ENCODE measurements at places on chromosomes 16 and 17. TPM values are rescaled to one million over a fixed set of nuclear protein-coding genes. Genes with fewer than 3 reads are reported as not detected.

DNA sequence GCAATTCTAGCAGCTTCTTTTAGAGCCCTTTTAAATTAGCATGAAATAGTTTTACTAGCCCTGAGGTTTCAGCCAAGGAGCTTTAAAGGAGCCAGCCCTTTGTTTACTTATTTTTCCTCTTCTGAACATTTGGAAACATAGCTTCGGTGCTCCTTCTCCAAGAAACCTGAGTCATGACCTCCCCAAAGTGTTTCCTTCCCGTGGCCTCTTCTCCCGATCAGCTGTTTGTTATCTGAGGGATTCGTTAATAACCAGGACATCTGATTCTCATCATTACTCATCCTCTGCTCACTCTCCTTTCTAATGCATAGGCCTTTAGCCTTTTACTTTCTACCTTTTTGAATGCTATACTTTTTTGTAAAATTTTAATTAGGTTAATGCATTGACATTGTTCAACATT, 204.5 kb downstream of the WWOX start:
- no peak overlapping the region for H3K4me3 ChIP-seq

- H3K36me3 ChIP-seq = peaks cover 3% of the 10 kb centered on the region
- peak within 1 kb of the TSS; percentile 89 for H3K4me3 ChIP-seq
- H3K27me3 ChIP-seq = peaks cover 6% of the 10 kb centered on the region
- H3K4me1 ChIP-seq = peaks cover 26% of the 10 kb centered on the region
Measured at GRCh38 chr16:85750827-85751697, at the start of gene C16orf74. Gene C16orf74, minus strand, starts transcription at chr16:85751096. Its CDS starts 15,879 bp downstream, at chr16:85735217.

DNA sequence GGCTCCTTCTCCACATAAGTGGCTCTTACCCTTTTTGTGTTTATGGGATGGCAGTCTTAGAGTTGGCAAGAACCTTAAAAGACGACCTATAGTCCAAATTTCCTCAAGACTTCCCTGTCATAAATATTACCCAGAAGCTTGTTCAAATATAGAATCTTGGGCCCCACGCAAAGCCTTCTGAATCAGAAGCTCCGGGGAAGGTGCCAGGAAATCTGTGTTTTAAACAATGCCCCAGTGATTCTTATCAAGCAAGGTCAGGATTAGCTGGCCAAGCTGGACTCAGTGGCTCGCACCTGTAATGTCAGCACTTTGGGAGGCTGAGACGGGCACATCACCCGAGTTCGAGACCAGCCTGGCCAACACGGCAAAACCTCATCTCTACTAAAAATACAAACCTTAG, 85.7 kb downstream of the TIMM22 start:
- peaks cover 11% of the 10 kb centered on the region for H3K36me3 ChIP-seq
- H3K4me1 ChIP-seq = peaks cover 12% of the 10 kb centered on the region
- H3K4me3 ChIP-seq = no peak overlapping the region

DNA sequence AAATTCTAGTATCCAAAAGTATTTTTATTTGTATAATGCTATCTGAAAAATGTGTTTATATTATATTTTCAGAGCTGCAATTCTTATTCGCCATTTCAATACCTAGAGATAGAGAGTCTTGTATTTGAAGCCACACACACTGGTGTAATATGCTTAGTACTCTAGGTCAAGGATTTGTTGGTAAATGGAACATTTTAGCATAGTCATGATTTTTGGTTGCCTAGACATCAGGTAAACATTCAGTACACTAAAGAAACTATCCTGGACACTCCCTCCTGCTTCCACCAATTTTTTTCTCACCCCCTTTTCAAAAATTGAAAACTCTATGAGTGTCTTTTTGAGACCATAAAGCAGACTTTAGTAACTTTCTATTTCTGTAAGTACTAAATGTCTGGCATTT, 20.8 kb downstream of the ABHD15 start:
- H3K36me3 ChIP-seq = peaks cover 10% of the 10 kb centered on the region
- H3K4me3 ChIP-seq = no peak overlapping the region
- H3K4me1 ChIP-seq = peaks cover 4% of the 10 kb centered on the region

GRCh38 chr17:80101946-80102663, 724 bp downstream of the GAA start:
- peaks cover 17% of the 10 kb centered on the region for H3K27me3 ChIP-seq
- no peak for DNase-seq
- peaks cover 9% of the 10 kb centered on the region for H3K4me1 ChIP-seq
- peaks cover 8% of the 10 kb centered on the region for H3K36me3 ChIP-seq
- H3K4me3 ChIP-seq = peak overlapping the region; percentile 95

- H3K27me3 ChIP-seq = peaks cover 2% of the 10 kb centered on the region
- DNase-seq = no peak
- no peaks in the 10 kb centered on the region for H3K4me1 ChIP-seq
- H3K27ac ChIP-seq = no peak overlapping the region
Measured at GRCh38 chr16:78024159-78024558, 1.8 kb downstream of the CLEC3A start.

DNA sequence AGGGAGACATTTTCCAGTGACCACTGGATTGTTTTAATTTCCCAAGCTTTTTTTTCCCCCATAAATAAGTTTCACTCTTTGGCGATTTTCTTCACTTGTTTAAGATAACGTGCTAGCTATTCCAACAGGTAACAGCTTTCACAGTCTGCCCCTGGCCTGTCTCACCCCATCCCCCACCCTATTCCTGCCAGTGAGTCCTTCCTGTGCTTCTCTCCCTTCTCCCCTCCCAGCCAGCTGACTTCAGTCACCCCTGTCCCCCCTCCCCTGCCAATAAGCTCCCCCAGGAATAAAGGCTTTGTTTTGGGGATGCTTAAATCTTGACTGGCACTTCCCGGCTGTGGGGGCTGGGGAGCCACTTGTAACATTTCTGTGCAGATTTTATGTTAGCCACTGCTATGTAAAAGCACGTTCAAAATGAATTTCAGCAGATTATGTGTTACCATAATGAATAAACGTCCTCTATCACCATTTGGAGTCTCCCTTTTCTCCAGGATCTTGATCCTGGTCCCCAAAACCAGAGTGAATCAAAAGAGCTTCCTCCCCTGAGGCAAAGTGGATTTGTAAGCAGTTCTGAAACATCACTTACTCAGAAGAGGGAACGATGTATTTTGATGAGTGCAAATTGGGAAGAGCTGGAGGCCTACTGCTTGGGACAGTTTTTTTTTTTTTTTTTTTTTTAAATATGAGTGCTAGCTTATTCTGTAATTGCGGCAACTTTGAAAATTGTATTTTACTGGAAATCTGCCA, 58.2 kb downstream of the IGF2BP1 start:
- H3K36me3 ChIP-seq = peaks cover 14% of the 10 kb centered on the region
- peaks cover 22% of the 10 kb centered on the region for H3K4me1 ChIP-seq
- DNase-seq = no peak
- peaks cover 9% of the 10 kb centered on the region for H3K27me3 ChIP-seq
- H3K4me3 ChIP-seq = no peak overlapping the region
- H3K27ac ChIP-seq = no peak overlapping the region

DNA sequence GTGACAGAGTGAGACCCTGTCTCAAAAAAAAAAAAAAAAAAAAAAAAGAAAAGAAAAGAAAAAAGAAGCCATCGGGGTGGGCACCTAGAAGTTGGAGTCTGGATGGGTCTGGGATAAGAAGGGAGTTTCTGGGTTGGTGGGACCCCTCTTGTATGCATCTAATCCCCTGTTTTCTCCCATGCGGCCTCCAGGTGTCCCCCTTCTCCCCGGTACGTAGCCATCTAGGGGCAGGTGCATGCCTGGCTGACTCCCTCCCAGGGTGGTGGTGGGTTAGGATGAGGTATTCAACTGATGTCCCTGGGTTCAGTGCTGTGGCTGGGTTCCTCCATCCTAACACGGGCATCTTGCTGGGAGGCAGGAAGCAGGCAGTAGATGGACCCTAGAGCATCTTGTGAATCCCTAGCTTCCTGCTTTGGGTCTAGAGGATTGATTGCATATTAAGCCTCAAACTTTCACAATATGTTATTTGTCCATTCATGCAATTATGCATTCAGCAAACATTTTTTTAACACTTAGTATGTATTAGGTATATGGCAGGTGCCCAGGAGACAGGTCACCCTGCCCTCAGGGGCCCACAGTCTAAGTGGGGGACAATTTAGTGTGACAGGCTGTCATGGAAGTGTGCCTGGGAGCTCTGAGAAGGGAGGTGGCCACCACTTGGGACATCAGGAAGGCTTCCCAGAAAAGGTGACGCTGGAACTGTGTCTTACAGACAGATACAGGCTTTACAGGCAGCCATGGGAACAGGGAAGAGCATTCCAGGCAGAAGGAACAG, 13.1 kb downstream of the FMNL1 start:
- peaks cover 12% of the 10 kb centered on the region for H3K27me3 ChIP-seq
- H3K36me3 ChIP-seq = peaks cover 6% of the 10 kb centered on the region
- no peak for DNase-seq
- peaks cover 19% of the 10 kb centered on the region for H3K4me1 ChIP-seq
- no peak overlapping the region for H3K4me3 ChIP-seq

DNA sequence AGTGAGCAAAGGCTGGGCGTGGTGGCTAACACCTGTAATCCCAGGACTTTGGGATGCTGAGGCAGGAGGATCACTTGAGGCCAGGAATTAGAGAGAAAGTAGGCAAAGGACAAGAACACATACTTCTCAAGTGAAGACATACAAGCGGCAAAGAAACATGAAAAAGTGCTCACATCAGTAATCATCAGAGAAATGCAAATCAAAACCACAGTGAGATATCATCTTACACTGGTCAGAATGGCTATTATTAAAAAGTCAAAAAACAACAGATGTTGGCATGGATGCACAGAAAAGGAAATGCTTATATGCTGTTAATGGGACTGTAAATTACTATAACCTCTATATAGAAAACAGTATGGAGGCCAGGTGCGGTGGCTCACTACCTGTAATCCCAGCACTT, 12.2 kb upstream of the SLX4 start:
- peaks cover 12% of the 10 kb centered on the region for H3K4me1 ChIP-seq
- no peaks in the 10 kb centered on the region for H3K27me3 ChIP-seq
- H3K27ac ChIP-seq = no peak overlapping the region
- DNase-seq = no peak
- no peak overlapping the region for H3K4me3 ChIP-seq

The MYOCD gene
- total RNA-seq = 0.38 TPM

The PPP1R1B gene
- not detected for total RNA-seq

The FDXR gene
- 22.1 TPM for total RNA-seq

The DNAJA2 gene
- 56.5 TPM for total RNA-seq
